ENCODE measurements at places on chromosomes 3 and 15.
A peak's percentile ranks its signal among the peaks of the same experiment; 100 is the strongest.

GRCh38 chr15:52295421-52296001, at the start of gene MYO5C:
Gene MYO5C, minus strand, starts transcription at chr15:52295804. Its CDS starts 168 bp downstream, at chr15:52295636.
- no peak for DNase-seq

DNA sequence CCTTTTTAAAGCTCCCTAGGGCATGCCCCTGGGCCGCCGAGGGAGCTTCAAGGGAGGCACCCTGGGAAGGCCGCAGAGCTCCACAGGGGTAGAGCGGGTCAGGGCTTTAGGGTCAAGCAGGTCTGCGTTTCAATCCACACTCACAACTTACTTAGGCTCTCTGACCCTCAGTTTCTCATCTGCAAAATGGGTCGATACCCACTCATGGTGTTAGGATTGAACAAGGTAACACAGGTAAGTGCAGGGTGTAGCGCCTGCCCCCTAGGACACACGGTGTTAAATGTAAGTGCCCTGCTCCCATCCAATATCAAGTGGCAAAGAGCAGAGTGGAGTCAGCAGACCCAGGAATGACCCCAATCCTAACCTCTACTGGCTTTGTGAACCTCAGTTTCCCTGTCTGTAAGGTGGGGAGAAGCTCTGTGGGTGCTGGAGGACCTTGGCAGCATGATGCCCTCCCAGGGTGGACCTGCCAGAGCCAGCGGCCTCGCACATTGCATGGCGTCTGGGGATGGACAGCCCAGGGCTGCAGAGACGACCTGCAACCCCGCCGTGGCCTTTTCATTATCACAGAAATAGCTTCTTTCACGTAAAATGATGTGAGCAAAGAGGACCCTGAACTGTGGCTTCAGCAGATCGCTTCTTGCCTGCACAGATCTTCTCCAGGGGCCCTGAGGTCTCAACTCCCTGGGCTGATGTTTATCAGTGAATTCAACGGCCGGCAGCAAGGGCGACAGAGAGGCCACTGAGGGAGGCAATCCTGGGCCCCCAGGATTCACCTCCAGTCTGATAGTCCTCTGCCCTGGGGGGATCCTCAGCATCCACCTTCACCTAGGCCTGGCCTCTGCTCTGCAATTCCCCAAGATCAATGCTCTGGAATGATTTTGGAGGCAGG, 138.5 kb downstream of the CHSY1 start:
- no peak for DNase-seq

DNA sequence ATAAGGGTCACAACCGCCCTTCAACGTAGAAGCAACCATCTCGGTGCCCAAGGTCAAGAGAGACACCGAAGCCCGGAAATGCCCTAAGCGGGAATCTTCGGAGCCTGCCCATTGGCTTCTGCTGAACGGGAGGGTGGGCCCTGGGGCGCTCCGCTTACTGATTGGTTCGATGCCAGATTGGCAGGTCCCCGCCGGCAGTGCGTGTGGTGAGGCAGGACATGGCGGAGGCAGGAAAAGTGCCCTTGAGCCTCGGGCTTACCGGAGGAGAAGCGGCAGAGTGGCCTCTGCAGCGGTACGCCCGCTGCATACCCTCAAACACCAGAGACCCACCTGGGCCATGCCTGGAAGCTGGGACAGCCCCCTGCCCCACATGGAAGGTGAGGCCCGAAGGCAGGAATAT, at the start of gene REC114:
Gene REC114, plus strand, starts transcription at position 197 of the 400 bp plus-strand sequence. Its CDS starts 22 bp downstream, at position 219.
- DNase-seq, result no peak

DNA sequence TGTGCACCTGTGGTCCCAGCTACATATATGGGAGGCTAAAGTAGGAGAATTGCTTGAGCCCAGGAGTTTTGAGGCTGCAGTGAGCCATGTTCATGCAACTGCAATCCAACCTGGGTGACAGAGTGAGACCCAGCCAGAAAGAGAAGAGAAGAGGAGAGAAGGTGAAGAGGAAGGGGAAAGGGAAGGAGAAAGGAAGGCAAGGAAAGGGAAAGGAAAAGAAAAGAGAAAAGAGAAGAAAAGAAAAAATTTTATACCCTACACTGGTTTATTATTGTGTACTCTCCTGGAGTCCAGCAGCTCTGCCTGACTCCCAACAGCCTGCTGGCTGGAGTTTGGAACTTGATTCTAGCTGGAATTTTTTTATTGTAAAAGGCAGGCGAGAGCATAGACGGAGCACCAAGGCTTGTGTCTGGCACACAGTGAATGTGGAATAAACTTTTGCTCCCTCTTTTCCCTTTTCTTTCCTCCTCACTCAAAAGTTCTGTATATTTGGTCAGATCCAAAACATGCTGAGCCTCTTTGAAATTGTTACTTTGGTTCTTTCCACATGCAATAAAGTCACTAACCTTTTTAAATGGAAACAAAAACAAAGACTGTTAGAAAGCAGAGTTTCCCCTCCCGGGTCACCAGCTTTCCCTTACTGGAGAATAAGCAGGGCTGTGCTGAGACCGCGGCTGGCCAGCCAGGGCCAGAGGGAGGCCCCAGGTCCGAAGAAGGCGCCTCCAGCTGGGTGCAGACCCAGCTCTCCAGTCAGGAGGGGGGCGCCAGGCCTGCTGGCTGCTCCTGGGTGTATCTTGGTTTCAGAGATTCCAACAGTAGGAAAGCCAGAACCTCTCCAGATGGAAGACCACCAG, 9.9 kb downstream of the THSD4 start:
- DNase-seq, result no peak

GRCh38 chr15:33293713-33294334, 16.9 kb upstream of the RYR3 start:
- DNase-seq, result no peak

DNA sequence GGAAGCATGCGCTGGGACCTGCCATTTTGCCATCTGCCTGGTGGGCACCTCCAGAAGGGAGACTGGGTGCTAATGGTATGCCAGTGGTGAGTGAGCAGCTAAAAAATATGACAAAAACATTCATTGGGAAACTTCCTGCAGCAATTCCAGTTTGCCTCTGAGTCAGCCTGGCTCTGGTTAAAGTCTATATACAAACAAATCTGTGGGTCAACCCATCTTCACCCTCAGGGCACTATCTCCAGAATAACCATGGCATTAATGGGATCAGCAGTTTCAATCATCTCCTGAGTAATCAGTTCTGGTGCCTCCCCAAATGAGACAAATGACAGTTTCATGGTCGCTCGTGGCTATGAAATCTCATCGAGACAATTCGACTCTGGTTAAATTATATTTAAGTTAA, 21.5 kb downstream of the FRMD4B start:
- DNase-seq, result no peak

DNA sequence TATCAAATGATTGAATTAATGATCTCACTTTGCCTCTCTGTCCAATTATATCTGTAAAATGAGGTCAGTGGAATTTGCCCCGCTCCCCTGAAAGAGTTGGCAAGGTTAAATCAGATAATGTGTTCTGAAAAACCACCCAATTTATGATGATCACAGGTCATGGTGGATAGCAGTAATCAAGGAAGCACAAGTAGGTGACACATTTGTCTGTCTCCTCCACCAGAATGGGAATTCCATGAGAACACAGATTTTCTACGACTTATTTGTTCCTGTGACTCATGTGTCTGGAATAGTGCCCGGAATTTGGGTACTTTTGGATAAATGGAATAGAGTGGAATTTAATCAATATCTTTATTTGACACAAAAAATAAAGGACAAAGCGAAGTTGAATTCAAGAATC, 220.9 kb upstream of the SUCLG2 start:
- DNase-seq, result no peak

- DNase-seq, result peak; percentile 10
Measured at GRCh38 chr15:40240619-40241221, 1.9 kb downstream of the PAK6 start.

Data from activated T-cell treated with anti-CD3 and anti-CD28 coated beads, Interleukin-2, amount 50 U/mL, for 48 hours (primary cell).